Stimulated activated CD4-positive, alpha-beta T cell treated with anti-CD3 and anti-CD28 coated beads, Interleukin-4, amount 100 ng/mL, for 1 hour (primary cell): ENCODE measurements at places on chromosomes 4 and X.
A peak's percentile ranks its signal among the peaks of the same experiment; 100 is the strongest.

GRCh38 chrX:103538728-103539127 is 19.4 kb upstream of the RAB40A start:
- DNase-seq: no peak

GRCh38 chr4:185903205-185903604 is 91.2 kb upstream of the SORBS2 start:
- no peak for DNase-seq

DNA sequence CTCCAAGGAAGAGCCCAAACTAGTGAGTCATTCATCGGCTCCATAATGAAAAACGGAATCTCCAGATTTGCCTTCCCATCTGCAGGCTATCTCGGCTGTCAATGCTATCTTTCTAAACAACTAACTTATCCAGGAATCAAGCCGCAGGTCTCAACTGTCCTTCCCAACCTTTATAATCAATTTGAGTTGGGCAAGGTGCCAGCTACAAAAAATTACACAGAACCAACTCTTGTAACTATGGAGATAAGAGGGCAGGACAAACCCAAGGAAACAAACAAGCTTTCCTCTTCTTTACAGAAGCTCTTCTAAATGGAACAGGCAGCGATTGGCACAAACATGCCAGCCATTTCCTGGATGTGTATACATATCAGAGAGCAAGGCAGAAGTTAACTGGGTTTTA is 61.2 kb upstream of the RAI2 start:
- DNase-seq: no peak

GRCh38 chrX:144801786-144802185 is 445.5 kb upstream of the SPANXN1 start:
- no peak for DNase-seq

DNA sequence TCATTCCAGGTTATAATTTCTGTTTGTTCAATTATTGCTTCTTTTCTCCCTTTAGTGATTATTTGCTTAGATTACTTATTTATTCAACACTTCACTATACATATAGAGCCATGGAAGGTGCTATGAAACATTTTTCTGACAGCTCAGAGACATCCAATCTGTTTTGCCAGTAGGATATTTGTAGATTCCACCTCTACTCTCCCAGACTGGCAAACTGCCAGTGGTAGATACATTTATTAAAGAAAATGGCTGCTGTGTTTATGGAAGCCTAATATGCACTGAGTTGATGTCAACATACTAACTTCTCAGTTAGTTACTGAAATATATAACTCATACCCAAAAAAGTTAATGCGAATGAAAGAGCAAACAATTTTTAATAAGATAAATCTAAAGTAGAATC is 348.6 kb downstream of the TRAM1L1 start:
- no peak for DNase-seq

GRCh38 chrX:13647709-13648212 is 5.2 kb upstream of the TCEANC start:
- DNase-seq: peak; percentile 49

GRCh38 chr4:39047681-39048080 is 14.4 kb upstream of the KLHL5 start:
- no peak for DNase-seq

GRCh38 chr4:48223633-48224295 is 45.9 kb downstream of the TEC start:
- DNase-seq: no peak

DNA sequence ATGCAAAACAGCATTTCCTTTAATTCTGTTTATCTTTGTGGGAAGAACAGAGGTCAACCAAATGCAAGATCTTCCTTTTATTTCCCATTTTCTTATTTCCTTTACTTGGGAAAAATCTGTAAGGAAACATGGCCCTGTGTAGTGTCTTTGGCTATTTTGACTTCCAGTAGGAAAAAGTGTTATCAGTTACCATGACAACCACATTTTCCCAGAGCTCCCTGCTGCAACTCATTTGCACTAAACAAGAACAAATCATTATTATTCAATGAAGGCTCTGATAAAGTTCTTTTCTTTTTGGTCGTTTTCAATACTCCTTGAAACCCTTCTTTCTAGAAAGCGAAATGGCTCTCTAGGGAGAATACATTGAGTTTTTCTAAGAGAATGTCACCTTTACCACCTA is 117.2 kb upstream of the DDX53 start:
- no peak for DNase-seq

- DNase-seq: no peak
These were observed 28.8 kb upstream of the SETD7 start for GRCh38 chr4:139584784-139585183.

DNA sequence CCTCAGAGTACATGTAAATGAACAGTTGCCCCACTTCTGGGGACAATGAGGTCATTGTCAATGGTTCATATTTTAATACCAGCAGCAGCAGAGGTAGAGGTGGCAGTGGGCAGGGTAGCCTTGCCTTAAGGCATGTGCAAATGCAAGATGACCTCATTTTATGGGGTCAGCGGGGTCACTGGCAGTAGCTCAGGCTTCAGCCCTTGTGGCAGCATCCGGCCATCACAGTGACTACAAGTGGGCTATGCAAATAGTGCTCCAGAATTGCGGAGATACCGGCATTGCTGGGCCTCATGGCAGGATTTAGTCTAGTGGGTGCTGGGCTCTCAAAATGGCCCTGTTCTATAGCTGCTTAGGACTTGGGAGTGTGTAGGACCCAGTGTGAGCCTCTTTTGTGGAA is 144.7 kb downstream of the FAM47A start:
- DNase-seq: no peak

- no peak for DNase-seq
These were observed 155.8 kb downstream of the SHROOM3 start for GRCh38 chr4:76590798-76591281.

DNA sequence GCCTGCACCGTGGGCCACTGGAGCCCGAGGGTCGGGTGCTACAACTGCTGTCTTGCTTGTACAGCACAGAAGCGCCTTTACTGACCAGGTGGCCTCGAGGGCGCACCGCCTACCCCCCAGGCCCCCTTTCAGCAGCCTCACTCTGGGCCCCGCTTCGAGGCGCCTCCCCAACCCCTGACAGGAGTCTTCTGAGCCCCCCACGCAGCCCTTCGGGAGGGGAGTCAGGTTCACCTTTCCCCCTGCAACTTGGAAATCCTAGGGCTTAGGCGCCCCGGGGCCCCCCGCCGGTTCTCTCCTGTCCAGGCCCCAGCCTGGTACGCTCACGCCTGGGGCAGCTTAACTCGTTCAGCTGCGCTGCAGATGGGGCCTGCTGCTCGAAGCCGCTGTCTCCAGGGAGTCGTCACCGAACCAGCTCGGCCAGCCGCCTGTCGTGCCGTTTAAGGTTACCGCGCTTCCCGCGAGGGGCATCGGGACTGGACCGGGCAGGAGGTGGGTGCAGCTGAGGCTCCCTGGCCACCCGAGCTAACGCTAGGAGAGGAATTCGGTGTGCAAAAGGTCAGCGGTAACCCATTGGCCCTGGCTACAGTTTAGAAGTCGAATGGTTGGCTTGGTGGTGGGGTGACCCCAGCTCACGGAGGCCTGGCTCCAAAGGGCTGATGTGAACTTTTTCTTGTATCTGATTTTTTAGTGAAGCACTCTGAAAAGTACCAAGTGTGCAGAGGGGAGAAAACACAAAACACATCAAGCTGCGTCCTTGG is 58.9 kb upstream of the BCOR start:
- DNase-seq: no peak

DNA sequence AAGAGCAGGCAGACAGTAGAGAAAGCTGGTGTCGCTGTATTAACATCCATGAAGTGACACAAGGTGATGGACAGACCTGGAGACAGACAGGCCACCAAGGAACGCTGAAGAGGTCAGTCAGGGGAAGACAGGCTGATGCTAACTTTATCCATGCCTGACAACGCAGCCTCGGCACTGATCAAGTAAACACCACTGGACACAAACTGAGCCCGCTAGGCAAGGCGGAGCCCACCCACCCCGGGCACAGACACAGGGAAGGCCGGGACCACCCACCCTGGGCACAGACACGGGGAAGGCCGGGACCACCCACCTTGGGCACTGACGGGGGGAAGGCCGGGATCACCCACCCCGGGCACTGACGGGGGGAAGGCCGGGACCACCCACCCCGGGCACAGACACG is 18.8 kb downstream of the PPP2R3B start:
- no peak for DNase-seq

GRCh38 chr4:173230062-173230461 is 61.5 kb downstream of the GALNT7 start:
- DNase-seq: no peak
